ENCODE measurements at places on chromosomes 16 and 17. TPM values are rescaled to one million over a fixed set of nuclear protein-coding genes. Genes with fewer than 3 reads are reported as not detected.

TP53TG3C gene
- total RNA-seq = not detected

SPATA22 gene
- not detected for total RNA-seq

ITGAX gene
- 146 TPM for total RNA-seq

EIF5A gene
- total RNA-seq = 594 TPM

NPTX1 gene
- total RNA-seq = 6.1 TPM

KRTAP4-4 gene
- not detected for total RNA-seq

CETP gene
- total RNA-seq = 0.36 TPM

MYCBPAP gene
- 24.3 TPM for total RNA-seq

DYNC1LI2 gene
- total RNA-seq = 60.0 TPM

MRM1 gene
- total RNA-seq = 8.8 TPM

NHERF2 gene
- 2.2 TPM for total RNA-seq

FBXO39 gene
- total RNA-seq = 1.0 TPM

SHCBP1 gene
- 37.1 TPM for total RNA-seq

PMP22 gene
- not detected for total RNA-seq

KRTAP4-6 gene
- total RNA-seq = not detected

TBC1D3I gene
- total RNA-seq = 3.1 TPM

TBC1D28 gene
- not detected for total RNA-seq

TBC1D3 gene
- not detected for total RNA-seq

CDK3 gene
- total RNA-seq = 8.7 TPM

TNRC6C gene
- 30.5 TPM for total RNA-seq

NATD1 gene
- 8.8 TPM for total RNA-seq

NMRAL1 gene
- total RNA-seq = 33.0 TPM

MFAP4 gene
- 0.82 TPM for total RNA-seq
